ENCODE measurements at places on chromosomes 13 and 19.
A peak's percentile ranks its signal among the peaks of the same experiment; 100 is the strongest.

DNA sequence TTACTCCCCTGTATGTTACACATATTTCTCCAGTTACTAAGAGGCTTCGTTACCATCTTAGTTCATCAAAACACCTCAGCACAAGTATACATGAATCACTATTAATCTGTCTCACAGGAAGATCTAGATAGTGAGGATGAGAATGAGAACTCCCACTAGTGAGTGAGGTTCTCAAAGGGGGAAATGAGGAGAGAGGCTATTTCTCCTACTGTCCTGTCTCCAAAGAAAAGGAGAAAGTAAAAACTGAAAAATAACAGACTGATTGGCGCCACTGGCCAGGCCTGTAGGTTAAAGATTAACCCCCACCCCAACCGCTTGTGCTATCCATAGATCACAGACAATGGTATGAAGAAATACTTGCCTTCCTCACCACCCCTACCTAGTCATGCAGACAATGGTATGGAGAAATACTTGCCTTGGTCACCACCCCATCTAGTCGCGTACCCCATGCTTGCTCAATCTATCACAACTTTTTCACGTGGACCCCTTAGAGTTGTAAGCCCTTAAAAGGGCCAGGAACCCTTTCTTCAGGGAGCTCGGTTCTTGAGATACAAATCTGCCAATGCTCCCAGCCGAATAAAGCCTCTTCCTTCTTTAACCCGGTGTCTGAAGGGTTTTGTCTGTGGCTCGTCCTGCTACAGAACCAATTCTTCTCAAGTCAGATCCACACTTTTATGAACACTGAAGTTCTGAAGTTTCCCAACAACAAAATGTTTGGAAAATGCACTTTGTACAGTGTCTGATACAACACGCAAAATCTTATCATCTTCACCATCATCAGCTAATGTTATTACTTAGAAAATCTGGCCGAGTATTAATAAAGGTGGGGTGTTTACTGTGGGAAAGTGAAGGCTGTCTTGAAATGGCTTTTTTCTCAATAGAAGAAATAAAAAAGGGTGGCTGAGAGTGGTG is 598.1 kb downstream of the UQCRFS1 start:
- DNase-seq = no peak

GRCh38 chr13:108377646-108378206 is 108.2 kb downstream of the TNFSF13B start:
- DNase-seq = no peak

DNA sequence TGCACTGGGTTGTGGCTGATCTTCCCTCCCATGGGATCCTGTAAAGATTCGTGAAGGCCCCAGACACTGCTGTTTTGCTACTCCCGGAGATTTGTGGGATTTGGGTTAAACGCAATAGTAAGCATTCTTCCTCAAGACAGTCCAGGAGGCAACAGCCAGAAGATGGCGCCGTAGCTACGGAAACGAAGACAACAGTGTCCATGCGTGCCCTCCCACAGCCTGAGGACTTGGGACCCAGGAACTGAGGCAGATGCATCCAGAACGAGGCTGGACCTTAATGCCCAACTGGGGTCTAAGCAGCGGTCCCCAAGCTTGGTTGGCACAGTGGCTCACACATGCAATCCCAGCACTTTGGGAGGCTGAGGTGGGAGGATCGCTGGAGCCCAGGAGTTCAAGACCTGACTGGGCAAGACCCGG is 57.6 kb upstream of the ZNF507 start:
- peak; percentile 66 for DNase-seq

DNA sequence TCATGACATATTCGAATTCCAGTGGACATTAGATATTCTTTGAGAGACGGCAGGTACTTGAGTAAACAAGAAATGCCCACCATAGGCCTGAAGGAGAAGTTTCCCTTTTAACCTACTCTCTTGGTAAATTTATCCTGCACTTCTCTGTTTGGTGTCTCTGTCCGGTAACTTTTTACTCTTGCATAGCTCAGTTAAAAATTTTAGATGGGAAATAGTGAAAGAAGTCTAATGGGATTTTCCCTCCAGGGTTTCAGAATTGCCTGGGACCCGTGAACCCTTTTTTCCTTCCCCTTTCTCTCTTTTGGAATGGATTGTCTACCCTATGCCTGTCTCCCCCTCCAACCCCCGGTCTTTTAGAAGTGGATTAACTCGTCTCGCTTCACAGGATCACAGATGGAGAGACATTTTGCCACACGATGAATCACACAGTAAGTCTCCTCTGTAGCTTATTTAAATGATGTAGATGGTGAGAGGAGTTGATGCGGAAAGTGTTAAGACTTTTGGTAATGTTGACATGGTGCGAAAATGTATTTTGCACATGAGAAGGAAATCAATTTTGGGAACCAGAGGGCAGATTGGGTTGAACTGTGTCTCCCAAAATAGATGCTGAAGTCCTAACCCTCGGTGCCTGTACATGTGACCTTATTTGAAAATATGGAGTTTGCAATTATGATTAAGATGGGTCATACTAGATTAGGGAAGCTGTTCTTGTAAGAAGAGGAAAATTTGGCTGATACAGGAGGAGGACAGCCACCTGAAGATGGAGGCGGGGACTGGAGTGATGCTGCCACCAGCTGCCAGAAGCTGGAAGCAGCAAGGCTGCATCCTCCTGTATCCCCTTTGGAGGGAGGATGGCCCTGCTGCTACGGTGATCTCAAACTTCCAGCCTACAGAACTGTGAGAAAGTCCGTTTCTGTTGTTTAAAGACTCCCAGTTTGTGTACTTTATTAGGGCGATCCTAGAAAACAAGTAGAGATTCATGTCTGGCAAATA is 711 bp upstream of the MIPEP start:
- DNase-seq = peak; percentile 11

- peak; percentile 84 for DNase-seq
These were observed 880.4 kb downstream of the EFNB2 start for GRCh38 chr13:105655046-105655445.

GRCh38 chr19:38639679-38640078 is 7.8 kb upstream of the ACTN4 start:
- no peak for DNase-seq

GRCh38 chr19:3459089-3459881 is 21.0 kb downstream of the SMIM24 start:
- DNase-seq = peak; percentile 81

GRCh38 chr19:50264483-50265186 is 61.2 kb downstream of the MYH14 start:
- no peak for DNase-seq

GRCh38 chr19:49506575-49507105 is 5.8 kb upstream of the FCGRT start:
- DNase-seq = peak; percentile 47

DNA sequence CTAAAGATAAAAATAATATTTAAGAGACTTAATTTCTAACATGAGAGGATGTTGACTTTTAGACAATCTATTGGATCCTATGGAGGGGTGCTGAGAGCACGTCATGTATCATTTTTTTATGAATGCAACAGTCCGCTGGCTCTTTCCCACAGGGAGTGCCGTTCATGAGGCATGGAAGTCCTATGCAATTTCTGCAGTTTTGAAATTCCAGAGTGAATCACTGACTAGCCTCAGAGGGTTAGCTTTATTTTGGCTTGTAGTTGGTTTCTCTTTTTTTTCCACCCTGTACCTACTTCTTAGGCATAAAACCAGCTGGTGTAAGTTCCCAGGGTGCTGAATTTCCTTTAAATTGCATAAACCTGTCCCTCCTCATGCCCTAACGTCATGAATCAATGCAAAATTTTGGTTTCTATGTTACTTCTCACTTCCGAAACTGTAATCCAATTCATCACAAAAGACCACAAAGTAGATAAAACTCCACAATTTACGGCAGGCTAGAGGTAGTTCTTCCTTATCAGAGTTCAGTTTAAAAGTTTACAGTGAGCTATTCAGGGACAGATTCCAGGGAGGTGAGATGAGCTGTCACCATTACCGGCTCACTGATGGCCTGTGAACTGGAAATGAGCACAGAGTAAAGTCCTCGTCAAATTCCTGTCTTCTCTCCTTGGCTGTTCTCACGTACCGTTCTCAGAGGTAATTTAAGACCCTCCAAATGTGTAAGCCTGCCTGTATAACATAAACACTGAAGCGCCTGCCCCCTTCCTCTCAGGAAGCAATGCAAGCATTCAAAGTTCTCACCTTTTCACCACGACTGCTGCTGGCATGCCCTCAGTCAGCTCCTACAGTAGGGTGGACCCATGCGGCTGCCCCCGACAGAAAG is 216.6 kb upstream of the SLC10A2 start:
- peak; percentile 89 for DNase-seq

DNA sequence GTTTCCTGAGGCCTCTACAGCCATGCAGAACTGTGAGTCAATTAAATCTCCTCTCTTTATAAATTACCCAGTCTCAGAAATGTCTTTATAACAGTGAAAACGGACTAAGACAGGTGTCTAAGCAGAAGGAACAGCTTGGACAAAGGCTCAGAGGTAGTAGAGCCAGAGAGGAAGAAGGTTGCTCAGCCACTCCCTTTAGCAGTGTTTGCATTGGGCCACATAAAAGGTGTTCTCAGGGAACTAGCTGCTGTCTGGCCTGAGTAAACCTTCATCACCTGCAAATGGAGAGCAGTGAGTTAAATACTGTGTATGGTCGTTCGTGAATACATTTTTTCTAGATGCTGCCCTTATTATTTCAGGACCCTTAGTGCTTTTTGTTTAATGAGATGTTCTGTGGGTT is 383.4 kb downstream of the EFNB2 start:
- DNase-seq = no peak

DNA sequence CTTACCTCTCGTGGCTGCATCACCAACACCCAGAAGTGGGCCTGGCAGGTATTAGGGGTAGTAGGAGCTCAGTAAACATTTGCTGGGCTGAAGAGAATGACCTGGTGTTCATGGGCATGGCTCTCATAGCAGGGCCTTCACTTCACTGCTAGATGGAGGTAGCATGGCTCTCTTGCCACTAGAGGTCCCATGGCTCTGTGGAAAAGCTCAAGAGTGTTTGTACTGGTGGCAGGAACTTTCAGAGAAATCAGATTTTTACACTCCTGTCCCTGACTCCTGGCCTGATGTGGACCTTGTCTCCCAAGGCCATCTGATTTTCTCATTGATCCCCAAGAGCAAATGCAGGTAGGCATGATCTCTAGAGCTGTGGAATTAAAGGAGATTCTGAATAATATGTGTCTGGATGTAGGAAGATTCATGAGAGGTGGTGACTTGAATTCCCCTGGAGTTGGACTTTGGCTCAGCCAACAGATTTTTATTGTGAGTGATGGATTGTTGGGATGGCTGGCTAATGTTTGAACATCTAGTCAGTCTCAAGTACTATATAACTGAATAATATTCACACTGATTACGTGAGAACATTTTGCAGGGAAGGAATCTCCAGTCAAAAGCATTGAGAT is 5.7 kb downstream of the ZNF574 start:
- DNase-seq = peak; percentile 43

- no peak for DNase-seq
These were observed 14.7 kb downstream of the CILP2 start for GRCh38 chr19:19552798-19553197.

- DNase-seq = no peak
These were observed 25.7 kb upstream of the TPP2 start for GRCh38 chr13:102571075-102571474.

DNA sequence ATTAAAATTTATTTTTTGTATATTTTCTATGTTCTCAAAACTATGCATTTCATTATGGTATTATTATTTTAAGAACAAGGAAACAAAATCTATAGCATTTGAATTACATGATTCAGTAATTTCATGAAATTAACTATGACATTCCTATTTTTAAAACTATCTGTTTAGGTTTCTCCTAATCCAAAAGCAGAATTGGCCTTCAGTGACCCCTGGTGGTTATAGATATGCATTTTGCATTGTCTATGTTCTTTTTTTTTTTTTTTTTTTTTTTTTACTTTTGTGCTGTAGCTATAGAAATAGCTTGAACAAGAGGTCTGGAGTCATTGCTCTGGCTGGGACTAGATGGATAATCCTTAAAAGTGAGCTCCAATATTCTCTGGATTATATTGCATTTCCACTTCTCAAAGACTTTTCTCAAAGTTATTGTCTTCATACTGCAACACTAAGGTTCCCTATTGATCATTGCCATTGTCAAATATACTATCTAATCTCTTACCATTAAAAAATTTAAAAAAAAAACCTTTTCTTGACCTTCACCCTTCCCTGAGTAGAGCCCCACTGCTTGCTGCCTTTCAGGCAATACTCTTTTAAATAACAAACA is 15.9 kb upstream of the DNAJC3 start:
- peak; percentile 57 for DNase-seq

GRCh38 chr13:84296401-84296800 is 414.1 kb upstream of the SLITRK1 start:
- DNase-seq = peak; percentile 14

GRCh38 chr19:43408043-43408442 is 6.6 kb upstream of the TEX101 start:
- DNase-seq = no peak

GRCh38 chr19:10262771-10263170 is 8.1 kb upstream of the ICAM1 start:
- peak; percentile 53 for DNase-seq

DNA sequence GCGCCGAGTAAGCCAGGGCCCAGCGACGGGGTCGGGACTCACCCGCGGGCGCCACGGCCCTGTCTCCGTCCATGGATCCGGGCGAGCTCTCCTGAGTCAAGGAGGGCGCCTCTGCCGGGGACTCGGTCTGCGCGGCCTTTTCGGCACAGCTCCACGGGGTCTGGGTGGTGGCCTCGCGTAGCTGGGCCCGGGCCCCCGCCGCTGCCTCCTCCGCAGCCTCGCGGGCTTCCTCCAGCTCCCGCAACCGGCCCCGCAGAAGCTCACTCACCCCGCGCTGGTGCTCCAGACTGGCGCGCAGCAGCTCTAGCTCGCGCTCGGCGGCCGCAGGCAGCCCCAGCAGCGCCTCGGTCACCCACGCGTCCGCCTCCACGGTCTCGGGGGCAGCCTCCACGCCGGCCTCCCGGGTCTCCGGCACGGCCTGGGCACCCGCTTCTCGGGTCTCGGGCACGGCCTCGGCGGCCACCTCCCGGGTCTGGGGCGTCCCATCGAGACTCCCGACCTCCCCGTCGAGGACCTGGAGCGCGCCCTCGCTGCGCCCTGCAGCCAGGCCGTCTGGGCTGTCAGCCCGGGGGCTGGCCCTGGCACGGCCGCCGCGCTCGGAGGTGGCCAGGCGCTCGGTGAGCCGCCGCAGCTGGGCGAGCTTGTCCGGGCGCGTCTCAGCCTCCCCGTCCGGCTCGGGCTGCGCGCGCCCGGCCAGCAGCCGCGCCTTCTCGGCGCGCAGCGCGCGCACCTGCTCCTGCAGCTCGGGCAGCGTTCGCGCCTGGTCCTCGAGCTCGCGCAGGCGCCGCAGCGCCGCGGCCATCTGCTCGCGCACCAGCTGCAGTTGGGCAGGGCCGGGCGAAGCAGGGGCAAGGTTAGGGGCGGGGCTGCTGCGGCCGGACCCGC is 8.4 kb downstream of the KANK3 start:
- peak; percentile 19 for DNase-seq

DNA sequence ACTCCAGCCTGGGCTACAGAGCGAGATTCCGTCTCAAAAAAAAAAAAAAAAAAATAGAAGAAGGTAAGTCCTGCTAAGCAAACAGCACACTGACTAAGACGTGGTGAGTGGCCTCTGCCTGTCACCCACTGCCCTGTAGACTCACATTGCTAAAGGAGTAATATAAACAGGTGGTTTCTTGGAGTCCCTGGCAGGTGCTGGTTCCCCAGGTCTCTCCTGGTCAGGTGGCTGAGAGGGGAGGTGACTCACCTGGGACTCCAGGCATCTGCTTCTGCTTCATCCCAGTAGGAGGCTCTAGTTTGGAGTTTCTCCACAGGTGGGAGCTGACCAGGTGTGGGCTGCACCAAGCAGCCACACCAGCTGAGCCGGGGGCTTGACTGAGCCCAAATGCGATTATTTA is at the start of gene OR10H1:
TSS of gene OR10H1 (minus strand) at position 359 of the 400 bp plus-strand sequence. CDS start 7,627 bp downstream, outside the sequence.
- DNase-seq = no peak
